ENCODE measurements at places on chromosomes 11 and 22.

- DNase-seq = no peak
Observed at GRCh38 chr22:30923168-30923900, 45.2 kb downstream of the MORC2 start.

- DNase-seq = no peak
Observed at GRCh38 chr22:45919504-45920286, 57.3 kb downstream of the WNT7B start.

DNA sequence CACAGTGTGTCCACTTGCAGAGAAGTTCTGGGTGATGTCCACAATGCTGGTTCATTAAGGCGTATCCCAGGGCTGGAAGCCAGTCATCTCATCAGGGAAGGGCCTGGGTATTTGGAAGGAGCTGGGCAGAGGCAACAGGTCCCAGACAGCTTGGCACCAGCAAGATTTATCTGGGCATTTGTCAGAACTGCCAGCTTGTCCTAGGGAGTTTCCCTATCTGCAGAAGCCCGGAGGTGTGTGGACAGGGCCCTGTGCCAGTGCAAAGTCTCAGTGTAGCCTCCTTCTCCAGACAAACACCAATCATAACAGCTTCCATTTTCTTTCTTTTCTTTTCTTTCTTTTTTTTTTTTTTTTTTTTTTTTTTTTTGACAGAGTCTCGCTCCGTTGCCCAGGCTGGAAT lies 125.3 kb upstream of the TIMP3 start:
- DNase-seq = no peak

- no peak for DNase-seq
Observed at GRCh38 chr11:19084661-19085315, 24.3 kb upstream of the MRGPRX2 start.

GRCh38 chr11:102470251-102470650 lies 17.7 kb upstream of the TMEM123 start:
- DNase-seq = no peak

DNA sequence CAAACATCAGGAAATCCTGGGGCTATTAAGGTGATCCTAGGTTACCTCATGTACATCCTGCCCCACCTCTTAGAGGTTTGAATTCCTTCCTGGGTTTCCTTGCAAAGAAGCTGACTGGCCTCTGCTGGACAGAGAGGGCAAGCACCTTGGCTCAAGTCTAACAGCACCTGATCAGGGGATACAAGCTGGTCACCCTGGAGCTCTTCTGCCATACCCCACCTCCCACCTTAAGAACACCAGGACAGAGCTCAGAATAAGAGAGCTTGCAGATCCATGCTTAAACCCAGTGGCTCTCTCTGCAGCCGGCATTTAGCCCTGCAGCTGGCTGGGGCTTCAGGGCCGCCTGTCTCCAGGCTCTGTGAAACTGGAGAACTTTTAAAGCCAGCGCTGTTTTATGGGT lies 386.6 kb upstream of the NARS2 start:
- DNase-seq = no peak

DNA sequence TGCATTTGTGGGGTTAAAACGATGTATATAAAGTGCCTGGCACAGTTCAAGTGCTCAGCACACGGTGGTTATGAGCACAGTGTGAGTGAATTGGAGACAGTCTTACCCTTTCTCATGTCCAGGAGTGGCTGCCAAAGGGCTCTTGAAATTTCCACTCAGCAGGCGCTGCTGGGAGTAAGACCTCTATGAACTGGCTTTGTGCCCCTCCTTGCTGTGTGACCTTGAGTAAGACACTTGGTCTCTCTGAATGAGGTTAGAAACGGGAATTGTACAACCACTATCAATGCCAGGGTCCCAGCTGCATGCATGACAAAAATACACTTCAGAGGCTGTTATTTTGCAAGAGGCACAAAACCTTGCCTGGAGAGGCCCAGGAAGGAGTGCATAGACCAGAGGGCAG lies 86.6 kb downstream of the TSPAN18 start:
- DNase-seq = no peak

DNA sequence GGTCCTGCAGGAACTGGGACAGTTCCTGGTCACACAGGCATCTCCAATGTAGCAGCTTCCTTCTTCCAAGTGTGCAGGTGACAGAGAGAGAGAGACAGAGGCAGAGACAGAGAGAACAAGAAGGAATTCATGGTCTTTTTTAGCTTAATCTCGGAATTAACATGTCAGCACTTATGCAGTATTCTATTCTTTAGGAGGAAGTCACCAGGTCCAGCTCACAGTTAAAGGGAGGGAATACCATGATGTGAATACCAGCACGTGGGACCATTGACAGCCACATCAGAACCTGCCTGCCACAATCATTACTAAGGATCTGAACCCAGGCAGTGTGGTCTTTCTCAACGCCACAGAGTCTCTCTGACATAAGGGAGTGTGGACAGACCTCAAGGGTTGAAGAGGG lies 341.6 kb downstream of the MN1 start:
- DNase-seq = no peak

GRCh38 chr22:47624252-47625012 lies 862.0 kb downstream of the TBC1D22A start:
- no peak for DNase-seq

DNA sequence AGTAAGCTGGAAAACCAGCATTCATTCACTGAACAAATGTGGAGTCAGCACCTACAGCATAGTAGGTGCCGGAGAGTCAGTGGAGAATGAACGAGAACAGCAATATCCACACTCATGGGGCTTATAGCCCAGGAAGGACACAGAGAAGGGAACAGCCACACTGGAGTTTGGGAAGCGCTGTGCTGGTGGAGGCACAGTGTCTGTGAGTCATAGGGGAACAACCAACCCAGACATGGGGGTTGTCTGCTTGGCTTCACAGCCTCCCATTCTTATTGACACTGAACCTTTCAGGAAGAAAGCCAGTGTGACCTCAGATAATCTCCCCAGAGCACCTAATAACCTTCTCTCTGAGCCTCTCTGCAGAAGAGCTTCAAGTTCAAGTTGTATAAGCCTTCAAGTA lies 56.6 kb upstream of the UBASH3B start:
- no peak for DNase-seq

- DNase-seq = no peak
Observed at GRCh38 chr11:117191680-117192400, 7.3 kb upstream of the TAGLN start.

GRCh38 chr22:36808721-36809344 lies 8.0 kb downstream of the PVALB start:
- DNase-seq = no peak

DNA sequence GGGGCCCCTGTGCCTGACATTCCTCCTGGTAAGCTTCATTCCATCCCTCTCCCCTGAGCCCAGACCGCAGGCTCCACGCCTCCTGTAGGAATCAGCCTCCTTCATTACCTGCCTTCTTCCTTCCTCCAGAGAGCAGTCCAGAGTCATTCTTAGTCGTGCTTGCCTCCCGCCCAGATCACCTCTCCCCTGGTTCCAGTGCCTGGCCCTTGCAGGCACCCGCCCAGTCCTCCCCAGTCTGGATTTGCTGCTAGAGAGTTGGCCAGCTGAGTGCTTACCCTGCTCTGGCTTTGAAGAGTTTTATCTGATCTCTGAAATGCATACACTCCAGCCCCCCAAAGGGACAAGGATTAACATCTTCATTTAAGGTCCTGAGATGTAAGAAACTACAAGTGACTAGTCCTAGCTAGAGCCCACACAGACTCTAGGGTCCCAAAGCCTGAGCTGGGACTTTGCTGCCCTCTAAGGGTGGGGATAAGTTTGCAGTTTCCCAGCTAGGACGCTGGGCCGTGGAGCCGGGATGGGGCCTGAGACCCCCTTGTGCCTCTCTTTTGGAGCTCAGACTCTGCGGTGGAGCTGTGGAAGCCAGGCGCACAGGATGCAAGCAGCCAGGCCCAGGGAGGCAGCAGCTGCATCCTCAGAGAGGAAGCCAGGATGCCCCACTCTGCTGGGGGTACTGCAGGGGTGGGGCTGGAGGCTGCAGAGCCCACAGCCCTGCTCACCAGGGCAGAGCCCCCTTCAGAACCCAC lies 1.6 kb downstream of the NR1H3 start:
- DNase-seq = no peak

DNA sequence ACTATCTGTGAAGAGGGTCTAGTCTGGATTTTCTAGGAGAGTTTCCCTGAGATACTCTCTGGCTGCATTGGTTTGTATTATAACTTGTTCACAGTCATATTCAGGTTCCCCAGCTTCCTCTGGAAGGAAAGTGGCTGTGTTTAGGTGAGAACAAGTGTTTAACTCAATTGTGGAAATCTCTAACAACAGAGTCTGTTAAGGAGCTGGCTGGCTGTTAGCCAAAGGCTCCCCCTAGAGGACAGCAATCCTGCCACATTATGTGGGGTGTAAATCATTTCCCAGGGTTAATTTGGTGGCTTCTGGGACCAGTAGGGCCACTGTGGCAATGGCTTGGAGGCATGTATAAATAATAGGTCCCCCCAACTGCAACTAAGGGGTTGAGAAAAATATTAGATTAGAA lies 18.4 kb downstream of the MS4A6E start:
- DNase-seq = no peak

DNA sequence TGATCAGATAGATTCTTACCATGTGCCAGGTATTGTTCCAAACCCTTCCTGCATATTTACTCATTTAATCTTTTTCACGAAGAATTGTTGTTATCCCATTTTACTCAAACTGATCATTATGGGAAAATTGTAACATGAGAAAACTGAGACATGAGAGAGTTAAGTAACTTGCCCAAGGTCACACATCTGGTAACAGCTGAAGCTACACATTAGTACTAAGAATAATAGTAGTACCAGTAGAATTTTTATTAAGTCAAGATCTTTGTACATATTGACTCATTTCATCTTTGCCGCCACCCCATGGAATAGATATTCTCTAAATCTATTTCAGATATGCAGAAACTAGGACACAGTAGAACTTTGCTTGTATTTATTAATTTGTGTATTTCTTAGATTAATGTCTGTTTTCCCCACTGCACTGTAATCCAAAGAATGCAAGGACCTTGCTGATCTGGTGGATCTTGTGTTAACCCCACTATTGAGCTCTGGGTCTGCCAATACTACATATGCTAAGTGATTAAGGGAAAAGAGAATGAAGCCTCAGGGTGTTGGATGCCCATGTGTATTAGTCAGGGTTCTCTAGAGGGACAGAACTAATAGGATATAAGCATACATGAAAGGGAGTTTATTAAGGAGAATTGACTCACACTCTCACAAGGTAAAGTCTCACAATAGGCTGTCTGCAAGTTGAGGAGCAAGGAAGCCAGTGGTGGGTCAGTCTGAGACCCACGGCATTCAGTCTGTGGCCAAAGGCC lies 72.8 kb downstream of the PARVA start:
- no peak for DNase-seq
